ENCODE measurements at places on chromosomes 1 and 21.
A peak's percentile ranks its signal among the peaks of the same experiment; 100 is the strongest.

DNA sequence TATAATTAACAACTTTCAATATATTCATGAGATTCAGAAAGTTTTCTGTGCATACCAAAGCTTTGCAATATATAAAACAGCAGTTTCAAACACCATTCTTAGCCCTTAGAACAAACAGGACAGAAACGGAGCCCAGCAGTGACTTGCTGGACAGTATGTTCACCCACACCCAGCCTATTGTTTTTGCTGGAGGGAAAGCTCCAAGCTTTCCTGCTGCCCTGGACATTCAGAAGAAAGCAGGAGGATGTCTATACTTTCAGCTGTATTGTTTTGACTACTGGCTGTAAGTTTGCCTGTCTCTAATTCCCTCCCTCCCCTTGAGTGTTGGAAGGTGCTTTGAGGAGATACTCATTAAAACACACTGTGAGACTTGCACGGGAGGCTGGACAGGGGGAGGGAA lies 9.6 kb downstream of the DENND2C start:
- no peak for DNase-seq

DNA sequence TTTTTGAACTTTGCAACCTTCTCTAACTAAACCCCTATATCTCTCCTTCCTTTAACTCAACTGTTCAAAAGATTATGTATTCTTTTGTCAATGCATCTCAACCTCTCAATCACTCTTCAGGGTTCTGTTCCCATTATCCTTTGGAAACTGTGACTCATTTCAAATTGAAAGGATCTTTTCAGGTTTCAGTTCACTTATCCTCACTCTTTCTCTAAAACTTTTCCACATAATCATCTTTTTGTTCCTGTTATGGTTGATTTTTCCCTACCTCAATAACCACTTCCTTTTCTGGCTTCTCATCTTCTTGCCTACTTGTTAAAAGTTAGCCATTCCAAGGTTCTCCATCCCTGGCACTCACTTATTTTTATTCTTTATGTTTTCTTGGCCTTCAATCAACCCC lies 56.2 kb upstream of the NUF2 start:
- DNase-seq: no peak

DNA sequence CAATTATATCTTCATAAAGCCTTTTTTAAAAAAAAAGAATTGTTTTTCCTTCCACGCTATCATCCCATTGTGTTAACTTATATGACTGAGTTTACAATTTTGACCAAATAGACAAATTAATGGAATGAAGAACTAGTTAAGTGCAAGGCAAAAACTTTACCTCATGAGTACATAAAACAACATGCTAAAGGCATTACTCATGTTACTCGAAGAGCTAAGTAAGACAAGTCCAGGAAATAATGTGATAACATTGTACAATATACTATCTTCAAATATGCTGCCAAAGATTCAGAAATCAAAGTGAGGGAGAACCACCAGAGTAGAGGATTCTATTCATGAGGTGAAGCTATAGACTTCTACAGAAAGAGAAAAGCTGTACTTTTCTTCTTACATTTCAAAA lies 24.2 kb upstream of the DYNLT5 start:
- DNase-seq: peak; percentile 44

DNA sequence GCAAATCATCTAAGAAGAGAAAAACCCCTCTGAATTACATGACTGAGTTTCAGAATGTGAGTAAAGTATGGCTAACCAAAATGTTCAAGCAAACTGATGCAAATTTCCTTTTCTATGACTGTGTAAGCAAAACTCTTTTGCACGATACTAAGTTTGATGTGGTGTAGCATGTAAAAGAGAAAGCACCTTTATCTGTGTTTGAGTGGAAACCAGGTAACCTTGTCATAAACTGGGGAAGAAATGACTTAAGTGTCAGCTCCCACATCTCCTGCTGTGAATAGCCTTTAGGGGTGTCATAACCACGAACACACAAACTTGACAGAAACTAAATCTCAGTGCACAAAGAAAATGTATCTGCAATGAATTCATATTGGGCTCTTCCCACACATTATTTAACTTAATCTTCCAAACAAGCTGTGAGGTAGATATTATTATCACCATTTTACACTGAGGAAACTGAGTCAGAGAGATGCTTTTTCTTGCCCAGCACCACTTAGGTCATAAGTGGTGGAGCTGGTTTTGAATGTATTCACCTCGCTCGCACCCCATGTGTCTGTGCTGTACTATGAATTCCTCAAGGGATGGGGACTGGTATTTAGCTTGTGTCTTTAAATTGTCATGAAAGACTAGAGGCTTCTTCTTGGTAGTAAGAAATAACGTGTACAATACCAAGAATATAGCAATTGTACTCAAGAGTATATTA lies 32.9 kb upstream of the IL12RB2 start:
- no peak for DNase-seq

DNA sequence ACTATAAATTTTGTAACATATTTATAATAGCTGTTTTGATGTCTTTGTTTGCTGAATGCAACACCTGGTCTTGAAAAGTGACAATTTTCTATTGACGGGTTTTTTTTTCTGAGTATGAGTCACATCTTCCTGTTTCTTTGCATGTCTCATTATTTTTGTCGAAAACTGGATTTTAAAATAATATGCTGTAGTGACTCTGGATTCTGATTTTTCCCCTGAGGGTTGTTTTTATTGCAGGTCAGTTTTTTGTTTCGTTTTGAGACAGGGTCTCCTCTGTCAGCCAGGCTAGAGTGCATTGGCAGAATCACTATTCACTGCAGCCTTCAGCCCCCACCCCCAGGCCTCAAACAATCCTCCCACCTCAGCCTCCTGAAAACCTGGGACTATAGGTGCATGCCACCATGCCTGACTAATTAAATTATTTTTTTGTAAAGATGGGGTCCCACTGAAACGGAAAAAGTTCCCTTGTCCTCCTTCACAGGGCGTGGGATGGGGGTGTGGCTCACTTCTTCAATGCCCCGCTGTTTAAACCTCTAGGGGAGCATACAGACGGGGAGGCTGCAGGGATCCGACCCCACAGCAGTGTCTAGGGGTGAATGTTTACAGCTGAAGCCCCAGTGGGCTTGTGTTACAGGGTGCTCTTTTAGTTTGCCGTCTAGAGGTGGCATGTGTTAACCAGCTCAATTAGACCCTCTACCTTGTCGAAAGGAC lies 11.3 kb upstream of the PPIE start:
- DNase-seq: no peak

GRCh38 chr1:72662918-72663317 lies 380.6 kb upstream of the NEGR1 start:
- DNase-seq: peak; percentile 28

DNA sequence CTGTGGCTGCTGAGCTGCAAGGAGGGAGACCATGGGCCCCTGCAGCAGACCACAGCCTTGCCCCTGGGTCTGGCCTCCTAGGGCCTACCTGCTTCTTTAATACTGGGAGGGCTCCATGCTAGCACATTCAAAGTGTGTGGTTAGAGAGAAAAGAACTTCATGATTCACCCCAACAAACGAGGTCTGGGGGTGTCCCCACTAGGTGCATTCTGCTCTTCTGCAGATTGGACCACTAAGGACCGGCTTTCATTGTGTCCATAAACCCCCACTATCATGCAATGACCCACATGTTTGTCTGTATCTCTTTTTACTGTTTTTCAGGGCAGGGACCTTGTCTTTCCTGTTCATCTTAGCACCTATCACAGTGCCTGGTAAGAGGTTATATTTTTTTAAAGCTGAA lies 185.4 kb downstream of the OMA1 start:
- DNase-seq: no peak

- DNase-seq: no peak
Observed at GRCh38 chr21:34105947-34106541, 32.7 kb downstream of the MRPS6 start.

DNA sequence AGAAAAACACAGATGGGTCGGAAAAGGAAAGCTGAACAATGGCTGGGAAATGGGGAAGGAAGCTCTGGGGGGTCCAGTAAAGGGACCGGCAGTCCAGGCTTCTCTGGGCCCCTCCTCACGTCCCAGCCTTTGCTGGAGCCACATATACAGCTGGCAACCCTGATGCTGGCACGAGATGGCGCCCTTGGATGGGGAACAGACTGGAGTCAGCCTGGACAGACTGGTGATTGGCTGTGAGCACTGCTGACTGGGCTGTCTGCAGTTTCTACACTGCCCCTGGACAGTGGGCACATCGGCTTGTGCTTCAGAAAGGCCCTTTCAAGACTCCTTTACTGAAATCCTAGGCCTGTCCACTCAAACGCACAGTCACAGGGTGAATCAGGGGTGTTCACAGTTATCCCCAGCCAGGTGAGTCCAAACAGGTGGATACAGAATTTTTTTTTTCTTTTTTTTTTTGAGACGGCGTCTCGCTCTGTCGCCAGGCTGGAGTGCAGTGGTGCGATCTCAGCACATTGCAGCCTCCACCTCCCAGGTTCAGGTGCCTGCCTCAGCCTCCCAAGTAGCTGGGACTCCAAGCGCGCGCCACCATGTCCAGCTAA lies 31.1 kb upstream of the ZBTB40 start:
- DNase-seq: peak; percentile 78

GRCh38 chr21:43687566-43688399 lies 28.4 kb downstream of the RRP1B start:
- no peak for DNase-seq

GRCh38 chr1:24311741-24312140 lies 7.4 kb upstream of the GRHL3 start:
- DNase-seq: no peak

- DNase-seq: no peak
Observed at GRCh38 chr1:225471109-225471452, 43.2 kb upstream of the LBR start.

GRCh38 chr1:87334351-87335174 lies 5.9 kb downstream of the LMO4 start:
- peak; percentile 44 for DNase-seq

GRCh38 chr1:180928331-180929230 lies 15.9 kb downstream of the KIAA1614 start:
- no peak for DNase-seq

GRCh38 chr1:226568975-226569741 lies 20.6 kb downstream of the STUM start:
- DNase-seq: no peak

- peak; percentile 44 for DNase-seq
Observed at GRCh38 chr1:31712068-31712467, 8.3 kb upstream of the COL16A1 start.

GRCh38 chr1:205672970-205673369 lies 7.3 kb downstream of the SLC45A3 start:
- DNase-seq: no peak

- DNase-seq: no peak
Observed at GRCh38 chr1:86699186-86699585, 5.2 kb upstream of the SH3GLB1 start.

DNA sequence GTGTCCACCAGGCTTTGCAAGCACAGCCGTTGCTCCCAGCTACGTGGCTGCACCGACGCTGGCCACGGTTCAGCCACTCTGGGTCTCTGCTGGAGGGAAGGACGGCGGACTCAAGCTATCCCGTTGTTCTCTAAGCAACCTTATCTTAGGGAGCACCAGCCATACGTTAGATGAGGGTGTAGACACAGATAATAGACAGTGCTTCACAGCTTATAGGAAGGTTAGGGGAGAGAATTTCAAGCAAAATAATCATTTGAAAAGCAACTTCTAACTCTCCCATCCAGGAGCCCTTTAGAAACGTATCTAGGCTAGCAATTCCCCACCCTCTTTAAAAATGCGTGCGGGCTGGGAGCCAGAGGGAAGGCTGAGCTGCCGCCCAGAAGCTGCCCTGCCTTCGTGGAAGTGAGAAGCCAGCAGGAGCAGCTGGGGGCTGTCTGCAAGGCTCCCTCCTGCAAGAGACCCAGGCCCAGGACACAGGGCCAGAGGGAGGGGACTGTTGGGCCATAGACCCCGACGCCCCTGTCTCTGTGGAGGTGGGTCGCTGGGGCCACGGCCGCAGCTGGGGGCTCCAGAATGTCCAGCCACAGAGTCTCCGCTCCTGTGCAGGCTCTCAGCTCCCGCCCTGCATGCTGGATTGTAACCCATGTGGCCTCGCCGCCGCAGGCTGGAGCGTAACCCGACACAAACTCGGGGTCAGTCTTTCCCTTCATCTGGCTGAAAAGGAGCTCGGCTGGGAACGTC lies 31.2 kb upstream of the COL6A2 start:
- DNase-seq: no peak

DNA sequence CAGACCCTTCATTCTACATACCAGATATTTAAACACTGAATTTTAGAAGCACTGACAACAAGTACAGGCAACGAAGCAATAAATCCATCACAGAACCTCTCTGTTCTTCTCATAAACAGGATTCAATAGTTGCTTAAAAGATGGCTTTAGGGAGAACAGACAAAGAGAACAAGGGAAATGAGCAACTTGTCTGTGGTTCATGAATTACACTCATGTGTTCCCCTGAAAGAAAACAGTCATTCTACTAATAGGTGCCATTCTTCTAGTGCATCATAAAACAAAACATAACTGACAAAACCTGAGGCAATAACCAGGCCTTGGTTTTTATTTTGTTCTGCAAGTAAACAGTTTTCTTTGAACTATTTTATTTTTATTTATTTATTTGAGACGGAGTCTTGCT lies 6.8 kb downstream of the GNL2 start:
- no peak for DNase-seq

GRCh38 chr1:175602026-175602585 lies 141.3 kb downstream of the TNR start:
- DNase-seq: no peak

GRCh38 chr1:70387507-70387906 lies 23.6 kb upstream of the CTH start:
- no peak for DNase-seq

DNA sequence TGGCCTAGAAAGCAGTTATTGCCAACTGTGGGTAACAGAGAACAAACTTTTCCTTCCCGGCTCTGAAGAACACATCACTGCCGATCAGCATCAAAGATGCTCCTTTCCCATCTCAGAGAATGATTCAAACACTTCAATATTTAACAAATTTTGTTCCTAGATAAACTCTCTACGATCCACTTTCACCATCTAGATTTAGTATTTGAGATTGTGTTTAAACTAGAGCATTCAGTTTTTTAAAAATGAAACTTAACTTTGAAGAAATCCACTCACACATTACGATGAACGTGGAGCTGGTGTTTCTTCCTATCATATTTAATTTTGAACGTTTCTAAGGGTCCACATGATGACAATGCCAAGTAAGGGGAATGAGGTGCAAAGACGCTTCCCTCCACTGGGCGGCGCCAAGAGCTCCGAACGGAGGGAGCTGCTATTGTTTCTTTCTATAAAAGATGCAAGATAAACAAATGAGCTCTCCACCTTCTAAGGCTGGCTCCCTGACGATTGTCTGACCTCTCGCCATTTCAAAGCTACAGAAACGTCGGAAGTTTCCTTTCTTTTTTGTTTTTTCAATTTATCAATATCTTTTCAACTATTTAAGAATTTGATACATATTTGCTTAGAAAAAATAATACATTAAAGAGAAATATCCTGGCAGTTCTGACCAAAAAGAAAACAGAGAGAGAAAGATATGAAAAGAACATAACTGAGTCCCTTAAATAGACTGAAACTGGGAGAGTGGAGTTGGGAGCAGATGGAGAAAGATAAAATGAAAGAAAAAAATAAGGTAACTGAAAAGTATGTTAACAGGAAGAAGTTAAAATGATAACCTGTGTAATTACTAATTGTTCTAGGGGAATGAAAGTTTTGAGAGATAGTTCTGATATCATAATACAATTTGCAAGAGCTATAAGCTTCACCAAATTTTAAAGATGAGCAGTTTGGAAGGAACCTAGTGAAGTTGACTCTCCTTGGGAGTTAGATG lies 4.4 kb upstream of the BARHL2 start:
- peak; percentile 63 for DNase-seq

Data from EL (cell line).